ENCODE measurements at places on chromosomes 3 and 15. TPM values are rescaled to one million over a fixed set of nuclear protein-coding genes. Genes with fewer than 3 reads are reported as not detected.

IL20RB gene
- 3.6 TPM for total RNA-seq

UPK1B gene
- not detected for total RNA-seq

NAALADL2 gene
- total RNA-seq: 29.8 TPM

CCR8 gene
- total RNA-seq: not detected

HHLA2 gene
- not detected for total RNA-seq

GOLGA6D gene
- not detected for total RNA-seq

KIAA1143 gene
- 33.0 TPM for total RNA-seq

All from aorta (tissue), 5 donors.